Kidney capillary endothelial cell (primary cell): ENCODE measurements at places on chromosomes 2 and 18.

DNA sequence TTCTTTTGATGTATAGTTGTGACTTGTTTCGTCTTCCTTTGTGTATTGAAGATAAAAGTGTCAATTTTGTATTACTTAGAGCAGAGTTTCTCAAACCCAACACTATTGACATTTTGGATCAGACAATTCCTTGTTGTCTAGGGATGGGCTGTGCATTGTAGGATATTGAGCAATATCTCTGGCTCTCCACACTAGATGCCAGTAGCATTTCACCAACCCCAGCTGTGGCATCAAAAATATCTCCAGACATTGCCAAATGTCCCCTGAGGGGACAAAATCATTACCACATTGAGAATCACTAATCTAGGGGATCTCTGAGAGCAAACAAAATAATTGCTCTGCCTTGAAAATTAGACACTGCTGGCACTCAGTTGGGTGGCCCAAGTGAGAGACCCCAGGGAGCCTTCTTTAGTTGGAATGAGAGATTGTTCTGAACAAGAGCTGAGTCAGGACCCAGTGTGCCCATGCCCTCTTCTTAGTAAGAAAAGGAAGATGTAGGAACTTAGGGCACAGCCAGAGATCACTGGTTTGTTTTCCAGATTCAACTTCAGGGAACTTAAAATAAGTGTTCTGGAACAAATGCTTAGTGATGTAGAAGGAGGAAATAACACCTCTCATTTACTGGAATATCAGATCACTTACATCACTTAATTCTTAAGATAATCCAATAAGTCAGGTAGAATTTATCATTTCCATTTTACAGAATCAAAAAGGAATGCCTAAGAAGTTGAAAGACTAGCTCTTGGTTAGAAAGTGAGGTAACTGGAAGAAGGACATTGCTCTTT lies 466.6 kb upstream of the TNP1 start:
- DNase-seq = no peak

DNA sequence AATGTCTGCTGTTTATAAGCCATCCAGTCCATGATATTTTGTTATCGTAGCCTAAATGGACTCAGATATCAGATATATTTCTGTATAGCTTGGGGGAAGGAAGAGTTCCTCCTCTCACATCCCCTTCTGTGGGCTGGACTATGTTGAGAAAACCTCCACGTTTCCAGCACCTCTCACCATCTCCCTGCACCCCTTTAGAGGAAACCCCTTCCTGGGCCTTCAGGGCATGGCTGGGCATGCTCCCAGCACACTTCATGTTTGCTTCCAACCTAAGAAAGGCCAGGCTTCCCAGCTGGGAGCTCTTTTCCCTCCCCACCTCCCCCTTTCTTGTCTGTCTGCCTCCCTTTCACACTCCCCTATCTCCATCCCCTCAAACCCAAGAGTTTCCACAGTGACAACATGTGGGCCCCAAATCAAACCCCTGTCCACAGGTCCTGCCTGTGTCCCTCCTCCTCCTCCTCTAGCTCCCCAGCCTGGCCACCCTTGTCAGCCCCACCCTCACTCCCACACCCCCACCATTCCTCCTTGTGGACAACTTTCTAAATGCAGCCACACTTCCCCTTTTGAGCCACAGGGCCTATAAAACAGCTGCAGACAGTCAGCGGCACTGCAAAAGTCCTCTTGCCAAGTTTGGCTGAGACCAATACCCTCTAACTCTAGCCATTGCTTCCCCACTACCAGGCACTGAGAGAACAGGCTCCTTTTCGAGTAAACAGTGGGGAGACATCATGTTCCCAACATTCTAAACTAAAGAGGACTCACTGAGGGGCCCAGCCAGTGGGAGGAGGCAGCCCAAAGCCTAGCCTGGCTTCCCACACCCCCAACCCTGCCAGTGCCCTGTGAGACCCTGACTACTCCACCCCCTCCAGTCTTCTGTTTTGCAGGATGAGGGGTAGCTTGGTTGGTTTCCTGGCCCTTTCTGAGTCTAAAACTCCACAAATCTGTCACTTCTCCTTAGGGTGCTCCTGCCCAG lies 120.5 kb downstream of the ZFP36L2 start:
- DNase-seq = no peak

DNA sequence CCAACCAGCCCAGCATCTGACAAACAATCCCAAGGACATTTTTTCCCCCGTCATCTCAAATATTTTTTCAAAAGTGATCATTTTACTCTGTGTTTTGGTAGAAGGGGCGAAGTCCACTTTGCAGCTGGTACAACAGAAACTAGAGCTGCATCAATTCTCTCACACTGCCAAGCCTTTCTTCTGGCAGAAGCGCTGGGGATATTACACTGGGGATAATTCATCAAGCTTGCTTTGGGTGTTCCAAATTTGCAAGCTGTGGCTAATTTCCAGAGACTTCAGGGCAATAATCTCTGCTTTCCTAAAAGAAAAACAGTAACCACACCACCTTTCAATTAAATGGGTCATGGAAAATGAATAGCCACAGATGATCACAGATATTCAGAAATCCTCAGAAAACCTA lies 238.3 kb downstream of the SLC8A1 start:
- DNase-seq = no peak

GRCh38 chr2:64652231-64653108 lies 1.2 kb downstream of the SERTAD2 start:
- peak; percentile 30 for DNase-seq

GRCh38 chr18:27956001-27956640 lies 220.8 kb downstream of the CDH2 start:
- no peak for DNase-seq

DNA sequence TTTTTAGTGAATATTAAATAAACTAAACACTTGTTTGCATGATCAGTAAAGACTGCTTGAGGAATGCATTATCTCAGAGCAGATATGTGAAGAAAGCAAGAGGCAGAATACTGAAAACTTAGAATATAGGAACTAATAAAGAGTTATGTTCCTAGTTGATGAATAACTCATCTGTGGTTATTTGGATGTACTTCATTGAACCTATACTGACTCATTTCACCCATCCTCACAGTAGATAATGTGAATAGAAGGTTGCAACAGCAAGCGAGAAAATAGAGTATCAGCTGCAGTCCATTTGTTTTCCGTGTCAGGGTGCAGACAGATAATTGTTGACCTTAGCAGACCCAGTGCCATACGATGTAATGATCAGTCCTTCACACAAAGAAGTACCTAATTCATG lies 945.7 kb upstream of the LRRTM1 start:
- no peak for DNase-seq

- DNase-seq = no peak
Measured at GRCh38 chr2:29655391-29656086, 265.8 kb downstream of the ALK start.

DNA sequence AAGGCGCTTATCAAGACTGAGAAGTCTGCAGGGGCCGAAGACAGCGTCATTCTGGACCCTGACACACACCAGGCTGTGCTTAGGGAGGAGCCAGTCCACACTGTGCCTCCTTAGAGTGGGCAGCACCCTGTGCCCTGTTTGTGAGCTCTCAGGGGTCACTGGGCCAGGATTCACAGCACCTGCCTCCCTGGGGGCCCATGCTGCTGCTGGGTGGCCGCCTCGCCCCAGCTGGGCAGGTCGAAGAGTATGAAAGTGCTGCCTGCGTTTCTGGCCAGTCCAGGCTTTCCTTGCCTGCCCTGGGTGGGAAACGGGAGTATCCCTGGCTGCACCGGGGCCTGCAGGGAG lies 15.4 kb upstream of the GPR55 start:
- DNase-seq = no peak

DNA sequence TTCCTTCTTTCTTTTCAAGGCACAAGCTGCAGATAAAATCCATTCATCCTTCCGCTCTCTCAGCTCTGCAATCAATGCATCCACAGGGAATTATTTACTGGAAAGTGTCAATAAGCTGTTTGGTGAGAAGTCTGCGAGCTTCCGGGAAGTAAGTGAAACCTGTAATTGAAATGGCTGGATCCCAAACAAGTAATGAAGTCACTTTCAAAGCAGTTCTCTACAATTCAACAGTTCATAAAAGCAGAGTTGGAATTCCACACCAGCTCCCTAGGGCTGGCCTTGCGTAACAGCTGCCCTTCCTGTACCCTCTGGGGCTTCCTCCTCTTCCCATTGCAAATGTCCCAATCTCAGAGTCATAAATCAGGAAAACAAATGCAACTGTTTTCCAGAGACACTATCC lies 9.6 kb downstream of the SERPINB2 start:
- DNase-seq = no peak

- DNase-seq = no peak
Measured at GRCh38 chr18:80231616-80232015, 15.7 kb downstream of the PARD6G start.

DNA sequence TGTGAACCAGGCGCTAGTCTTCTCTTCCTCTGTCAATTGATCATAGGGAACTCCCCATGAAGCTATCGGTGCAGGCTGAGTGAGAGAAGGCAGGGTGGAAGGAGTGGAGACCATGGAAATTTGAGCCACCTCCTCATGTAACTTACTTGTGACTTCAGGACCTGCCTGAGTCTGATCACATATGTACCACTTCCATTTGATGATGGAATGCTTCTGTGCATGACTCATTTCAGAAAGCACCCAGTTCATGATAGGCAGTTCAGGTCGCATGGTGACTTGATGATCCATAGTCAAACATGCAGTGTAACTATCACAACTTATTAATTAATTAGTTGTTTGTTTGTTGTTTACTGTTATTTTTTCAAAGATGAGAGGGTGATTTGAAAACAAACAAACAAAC lies 1296.7 kb downstream of the SUCLG1 start:
- no peak for DNase-seq

DNA sequence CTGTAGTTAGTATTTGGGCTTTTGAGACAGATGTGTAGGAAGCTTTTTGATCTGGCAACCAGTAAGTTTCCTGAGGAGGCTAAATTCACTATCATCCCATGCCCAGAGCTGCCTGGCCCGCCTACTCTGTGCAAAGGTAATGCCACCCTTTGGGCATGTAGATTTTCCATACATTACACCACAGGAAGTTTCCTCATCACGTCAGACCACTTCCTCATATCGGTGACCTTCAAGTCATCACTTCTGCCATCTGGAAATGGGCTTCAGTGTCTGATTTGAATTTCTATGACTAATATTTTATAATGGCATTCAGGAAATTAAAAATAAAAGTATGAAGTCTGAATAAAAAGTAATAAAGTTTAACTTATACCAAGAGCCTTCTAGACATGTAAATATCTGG lies 825.4 kb downstream of the DCDC2C start:
- DNase-seq = no peak

DNA sequence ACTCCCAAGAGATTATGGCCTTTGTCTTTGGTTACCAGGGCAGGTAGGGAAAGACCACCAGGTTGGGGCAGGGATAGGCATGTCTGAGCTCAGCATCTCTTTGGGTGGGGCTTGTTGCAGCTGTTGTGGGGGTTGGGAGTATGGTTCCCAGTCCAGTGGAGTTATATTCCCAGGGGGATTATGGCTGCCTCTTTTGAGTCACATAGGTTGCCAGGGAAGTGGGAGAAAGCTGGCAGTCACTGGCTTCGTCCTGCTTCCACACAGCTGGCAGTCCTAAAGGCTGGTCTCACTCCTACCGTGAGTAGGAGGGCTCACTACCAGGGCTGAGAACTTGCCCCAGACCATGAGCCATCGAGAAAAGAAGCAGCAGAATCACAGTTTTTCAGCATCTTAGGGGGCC lies 79.1 kb downstream of the LYPD6 start:
- no peak for DNase-seq

- DNase-seq = no peak
Measured at GRCh38 chr2:73830871-73831401, 2.2 kb downstream of the STAMBP start.

DNA sequence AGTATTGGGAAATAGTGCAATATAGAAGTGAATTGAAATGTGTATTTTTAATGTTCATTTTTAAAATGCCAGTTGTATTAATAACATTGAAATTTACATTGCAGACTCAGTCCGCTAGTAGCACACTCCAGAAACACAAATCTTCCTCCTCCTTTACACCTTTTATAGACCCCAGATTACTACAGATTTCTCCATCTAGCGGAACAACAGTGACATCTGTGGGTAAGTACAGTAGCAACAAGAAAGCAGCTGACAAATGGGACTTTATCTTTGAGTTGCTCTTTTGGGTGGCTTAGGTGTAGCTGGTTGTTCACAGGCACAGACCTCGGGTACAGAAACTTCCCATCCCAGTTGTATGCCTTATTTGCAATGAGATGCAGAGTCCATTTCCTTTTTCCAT lies 118.2 kb upstream of the IL1R2 start:
- no peak for DNase-seq

DNA sequence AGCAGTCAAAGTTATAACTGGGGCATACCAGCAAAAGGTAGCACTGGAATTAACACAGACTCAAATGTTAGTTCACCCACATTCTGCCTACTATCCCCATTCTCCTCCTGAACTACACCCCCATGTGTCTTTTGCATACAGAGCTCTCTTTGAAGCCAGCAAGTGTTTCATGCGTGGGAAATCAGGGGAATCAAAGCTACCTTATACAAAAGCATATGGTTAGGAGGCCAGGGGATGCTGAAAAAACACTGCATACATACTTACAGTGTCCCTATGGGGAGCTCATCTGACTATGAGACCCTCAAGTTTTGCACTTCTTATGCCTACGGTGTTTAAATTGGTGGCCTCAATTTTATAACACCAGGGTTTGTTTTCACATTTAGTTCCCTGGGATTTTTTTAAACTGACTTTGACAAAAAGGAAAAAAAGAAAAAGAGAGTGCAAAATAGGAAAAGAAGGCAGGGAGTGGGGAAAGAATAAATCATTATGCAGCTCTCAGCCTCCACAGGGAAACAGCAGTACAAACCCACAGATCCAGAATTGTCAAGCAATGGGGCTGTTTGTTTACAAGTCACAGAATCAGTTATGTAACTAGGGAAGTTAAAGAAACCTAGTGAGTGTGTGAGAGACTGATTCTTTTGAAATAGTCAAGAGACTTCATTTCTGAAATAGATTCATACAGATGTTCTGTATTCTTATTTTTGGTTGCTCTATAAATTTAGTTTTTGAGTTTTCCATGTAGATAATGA lies 20.1 kb upstream of the PPP3R1 start:
- no peak for DNase-seq
